Omental fat pad (tissue), 4 donors: ENCODE measurements at places on chromosomes 13 and 19. TPM values are rescaled to one million over a fixed set of nuclear protein-coding genes. Genes with fewer than 3 reads are reported as not detected.

DNA sequence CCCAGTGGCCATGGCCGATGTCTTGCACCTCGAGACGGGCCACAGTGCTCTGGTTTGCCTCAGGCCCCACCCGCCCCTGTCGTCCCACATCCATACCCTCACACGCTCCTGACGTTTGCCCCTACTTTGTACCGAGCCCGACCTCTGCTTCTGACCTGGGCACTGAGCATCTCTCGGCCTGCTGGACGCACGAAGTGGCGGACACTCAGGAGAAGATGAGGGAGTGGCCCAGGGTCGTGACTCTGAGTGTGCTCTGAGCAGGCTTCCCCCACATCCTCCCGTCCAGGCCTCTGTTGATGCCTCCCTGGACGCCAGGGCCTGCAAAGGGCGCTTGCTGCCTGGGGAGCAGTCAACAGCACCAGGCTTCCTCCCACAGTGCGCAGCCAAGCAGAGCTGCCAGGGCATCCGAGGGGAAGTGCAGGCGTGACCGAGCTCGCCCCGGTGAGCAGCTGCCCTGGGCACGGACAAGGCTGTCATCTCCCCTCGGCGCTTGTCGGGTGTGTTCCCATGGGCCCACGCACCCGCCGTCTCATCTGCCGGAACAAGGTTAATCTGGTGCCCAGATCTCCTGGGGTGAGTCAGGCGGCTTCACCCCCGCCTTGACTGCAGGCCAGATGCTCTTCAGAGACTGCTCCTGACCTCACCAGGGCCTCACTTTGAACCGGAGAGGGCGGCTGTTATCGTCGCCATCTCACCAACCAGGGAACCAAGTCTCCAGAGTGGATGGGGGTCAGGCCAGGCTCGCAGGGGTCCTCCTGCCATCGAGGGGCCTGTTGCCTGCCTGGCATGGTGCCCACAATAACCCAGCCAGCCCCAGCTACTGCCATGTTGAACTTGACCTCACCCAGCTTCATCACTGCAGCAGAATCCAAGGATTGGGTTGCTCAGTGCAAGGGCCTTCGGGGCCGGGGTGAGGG is 27.2 kb downstream of the COMP start:
- no peak for DNase-seq

The RAD23A gene
- 119 TPM for total RNA-seq

The GRK1 gene
- not detected for total RNA-seq

- DNase-seq: no peak
Measured at GRCh38 chr19:7440188-7440975, 48.5 kb downstream of the PEX11G start.

- no peak for DNase-seq
Measured at GRCh38 chr13:56019606-56020005, 1121.1 kb upstream of the PRR20A start.

GRCh38 chr13:59409211-59409610 is 754.5 kb downstream of the DIAPH3 start:
- no peak for DNase-seq

DNA sequence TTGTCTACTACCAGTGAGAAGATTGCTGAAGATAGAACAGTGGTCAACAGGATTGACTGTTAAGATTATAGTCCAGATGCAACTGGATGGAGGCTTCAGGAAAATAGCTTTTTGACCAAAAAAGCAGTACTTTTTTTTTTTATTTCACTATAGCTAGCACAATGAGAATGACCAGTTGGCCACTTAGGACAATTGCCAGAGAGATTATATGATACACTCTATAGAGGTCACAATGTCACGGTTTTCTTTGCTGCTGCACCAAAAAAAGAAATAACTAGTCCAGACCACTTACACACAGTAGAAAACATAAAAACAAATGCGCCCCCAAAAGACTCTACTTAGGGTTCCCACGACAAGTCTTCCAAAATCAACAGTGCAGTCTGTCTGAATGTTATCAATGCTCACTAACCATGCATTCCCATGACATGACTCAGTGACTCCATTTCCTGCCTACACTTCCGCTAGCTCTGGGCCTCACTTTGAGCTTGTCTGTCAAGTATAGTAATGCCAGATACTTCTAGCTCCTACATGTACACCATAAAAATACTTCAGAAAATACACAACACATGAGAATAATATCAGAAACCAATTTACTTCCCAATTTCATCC is 209.1 kb upstream of the STARD13 start:
- DNase-seq: no peak

The WDR62 gene
- total RNA-seq: 0.72 TPM

DNA sequence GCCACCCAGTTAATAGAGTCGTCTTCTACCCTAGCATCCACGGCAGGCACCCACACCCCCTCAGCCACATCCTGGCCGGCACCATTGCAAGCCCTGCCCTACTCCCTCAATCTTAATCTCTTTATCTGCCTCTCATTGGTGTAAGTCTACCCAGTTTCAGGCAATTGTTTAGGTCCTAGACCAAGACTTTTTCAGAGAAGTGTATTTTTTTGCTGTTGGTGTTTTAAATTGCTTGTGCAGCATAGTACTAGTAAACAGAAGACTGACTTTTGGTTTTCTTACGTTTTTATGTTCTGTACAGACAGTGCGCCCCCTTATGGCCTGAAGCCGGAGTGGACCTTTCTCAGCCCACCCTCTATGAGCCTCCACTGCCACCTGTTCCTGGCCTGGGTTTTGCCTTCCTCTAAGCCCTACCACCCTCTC is 2.3 kb upstream of the LCP1 start:
- DNase-seq: no peak

- DNase-seq: no peak
Measured at GRCh38 chr13:93736081-93736480, 509.5 kb downstream of the GPC6 start.

The PPM1N gene
- 3.8 TPM for total RNA-seq

The CYP4F8 gene
- not detected for total RNA-seq

- DNase-seq: no peak
Measured at GRCh38 chr13:106243011-106243565, 292.4 kb downstream of the EFNB2 start.

DNA sequence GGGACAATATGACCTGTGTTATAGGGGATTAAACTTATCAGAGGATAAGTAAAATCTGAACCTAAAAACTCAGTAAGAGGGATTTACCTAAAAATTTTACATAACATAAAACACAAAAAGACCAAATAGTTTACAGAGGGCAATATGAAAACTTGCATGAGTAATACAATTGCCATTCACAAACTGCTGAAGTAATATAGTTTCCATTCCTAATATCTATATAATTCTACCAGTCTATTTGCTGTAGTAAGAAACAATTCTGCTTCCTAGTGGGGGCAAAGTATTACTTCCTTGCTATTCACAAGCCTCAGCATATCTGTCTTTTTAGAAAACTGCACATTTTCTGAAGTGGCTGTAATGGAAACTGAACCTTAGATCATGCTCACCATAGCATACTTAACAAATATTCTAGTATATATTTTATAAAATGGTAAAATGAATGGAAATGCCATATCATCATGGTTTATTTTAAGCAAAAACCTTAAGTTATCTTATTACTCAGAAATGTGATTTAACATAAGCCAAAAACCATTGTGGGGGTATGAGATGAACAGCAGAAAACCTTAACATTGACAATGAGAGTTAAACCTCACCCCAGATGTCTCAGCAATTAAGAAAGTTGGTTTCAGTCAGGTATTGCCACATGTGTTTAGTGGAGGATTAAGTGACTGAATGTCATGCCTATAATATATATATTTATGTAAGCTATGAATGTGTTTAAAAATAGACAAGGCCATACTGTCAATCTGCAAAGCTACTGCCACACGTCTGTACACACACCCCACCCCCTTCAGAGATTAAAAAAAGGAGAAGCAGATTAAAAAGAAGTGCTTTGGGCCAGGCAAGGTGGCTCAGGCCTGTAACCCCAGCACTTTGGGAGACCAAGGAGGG is 136.8 kb downstream of the MIPEP start:
- no peak for DNase-seq

GRCh38 chr19:38221421-38221820 is 2.6 kb downstream of the DPF1 start:
- no peak for DNase-seq

GRCh38 chr19:28301463-28301862 is 911.5 kb downstream of the UQCRFS1 start:
- no peak for DNase-seq
